PC-9 (cell line): ENCODE measurements at places on chromosomes 12 and 14. TPM values are rescaled to one million over a fixed set of nuclear protein-coding genes. Genes with fewer than 3 reads are reported as not detected.

The TRHDE gene
- total RNA-seq, result 0.15 and 0.74 TPM in 2 replicates

The FLRT2 gene
- total RNA-seq, result 2.1 and 2.2 TPM in 2 replicates

The FOXM1 gene
- 161 and 225 TPM in 2 replicates for total RNA-seq

The PLEKHG3 gene
- 59.3 and 61.7 TPM in 2 replicates for total RNA-seq

The KLRC4 gene
- total RNA-seq, result not detected in 2 replicates

The SCN8A gene
- 0.17 TPM in 1 of 2 replicates, not detected in the other for total RNA-seq

The LAG3 gene
- 9.4 and 10.5 TPM in 2 replicates for total RNA-seq

The SYCP3 gene
- total RNA-seq, result 0.09 TPM in 1 of 2 replicates, not detected in the other

The SERPINA1 gene
- total RNA-seq, result not detected in 2 replicates

The RNU4-1 gene
- 1,857 and 3,341 TPM in 2 replicates for total RNA-seq
